Hematopoietic multipotent progenitor cell treated with erythropoietin and hydrocortisone succinate and interleukin-3 and kit ligand, for 4 days (in vitro differentiated cells): ENCODE measurements at places on chromosomes 3 and 15.

- DNase-seq, result no peak
These were observed 548.0 kb upstream of the CCDC54 start for GRCh38 chr3:106829206-106829605.

GRCh38 chr15:100905850-100906249 is 13.3 kb upstream of the LRRK1 start:
- DNase-seq, result no peak

DNA sequence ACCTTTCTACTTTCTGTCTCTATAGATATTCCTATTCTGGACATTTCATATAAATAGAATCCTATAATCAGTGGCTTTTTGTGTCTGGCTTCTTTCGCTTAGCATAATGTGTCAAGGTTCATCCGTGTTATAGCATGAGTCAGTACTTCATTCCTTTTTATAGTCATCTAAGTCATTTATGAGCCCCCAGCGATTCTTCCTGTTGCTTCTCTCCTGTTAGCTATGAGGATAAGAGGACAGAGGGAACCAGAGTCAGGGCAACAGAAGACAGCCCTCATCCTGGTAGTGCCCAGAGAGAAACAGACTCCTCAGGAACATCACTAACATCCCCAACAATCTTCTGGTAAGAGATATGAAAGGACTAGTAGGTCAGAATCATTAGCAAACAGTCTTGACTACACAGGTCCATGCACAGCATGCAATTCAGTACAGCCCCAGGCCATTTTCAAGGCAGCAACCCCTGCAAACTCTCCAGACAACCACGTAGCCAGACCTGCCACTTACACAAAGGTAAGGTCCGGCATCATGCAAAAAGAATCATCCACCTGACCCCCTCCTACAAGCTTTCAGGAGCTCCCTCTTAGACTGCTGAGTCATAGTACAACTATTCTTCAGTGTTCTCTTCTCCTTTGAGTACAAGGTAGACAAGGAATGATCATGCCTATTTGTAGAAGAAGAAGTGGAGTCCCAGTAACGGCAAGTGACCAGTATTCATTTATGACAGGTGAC is 91.5 kb downstream of the MYLK start:
- no peak for DNase-seq

DNA sequence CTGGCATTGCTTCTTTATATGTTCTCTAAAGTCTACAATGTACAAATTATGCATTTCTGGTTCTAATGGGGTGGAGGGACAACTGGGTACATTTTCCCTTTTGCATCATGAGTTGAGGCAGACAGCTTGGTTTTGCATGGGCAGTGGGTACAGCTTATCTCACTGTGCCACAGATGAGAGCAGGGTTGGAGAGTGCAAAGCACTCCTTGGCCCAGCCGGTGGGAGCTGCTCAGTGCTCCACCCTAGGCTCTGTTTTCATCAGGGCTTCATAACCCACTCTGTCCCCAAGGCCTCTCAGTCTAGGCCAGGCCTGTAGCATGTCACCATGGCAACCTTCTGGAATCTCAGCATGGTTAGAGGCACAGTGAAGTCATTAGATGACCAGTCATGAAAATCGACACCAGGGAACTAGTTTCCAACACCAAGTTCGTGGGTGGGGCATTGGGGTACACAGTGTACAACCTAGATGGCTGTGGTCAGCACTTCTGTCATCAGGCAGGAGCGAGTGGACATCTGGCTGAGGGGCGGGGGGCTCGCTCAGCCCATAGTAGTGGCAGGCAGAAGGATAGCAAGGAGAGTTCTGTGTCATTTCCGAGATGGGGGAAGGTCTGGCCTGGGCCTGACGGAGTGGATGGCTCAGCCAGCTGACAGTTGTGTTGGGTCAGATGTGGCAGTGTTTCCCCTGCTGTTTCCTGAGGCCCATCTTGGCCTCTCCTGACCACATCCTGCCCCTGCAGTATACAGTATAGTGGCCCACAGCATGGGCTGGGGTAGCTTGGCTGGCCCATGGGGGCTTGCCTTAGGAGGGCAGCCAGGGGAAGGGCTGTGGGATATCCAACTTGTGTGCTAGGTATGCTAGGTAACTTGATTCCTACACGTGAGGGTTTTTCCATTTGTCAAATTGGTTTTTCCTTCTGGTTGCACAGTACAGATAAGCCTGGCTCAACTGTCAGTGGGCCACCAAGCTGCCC is 75.7 kb upstream of the PRR23C start:
- DNase-seq, result peak; percentile 79

- DNase-seq, result no peak
These were observed 28.7 kb downstream of the SH3BP5 start for GRCh38 chr3:15303728-15304127.

GRCh38 chr15:76941636-76942035 is 10.1 kb downstream of the RCN2 start:
- DNase-seq, result no peak
